ENCODE measurements at places on chromosomes 5 and 9.
A peak's percentile ranks its signal among the peaks of the same experiment; 100 is the strongest.

GRCh38 chr9:108748776-108749175 is 107.0 kb downstream of the ACTL7B start:
- DNase-seq = no peak

DNA sequence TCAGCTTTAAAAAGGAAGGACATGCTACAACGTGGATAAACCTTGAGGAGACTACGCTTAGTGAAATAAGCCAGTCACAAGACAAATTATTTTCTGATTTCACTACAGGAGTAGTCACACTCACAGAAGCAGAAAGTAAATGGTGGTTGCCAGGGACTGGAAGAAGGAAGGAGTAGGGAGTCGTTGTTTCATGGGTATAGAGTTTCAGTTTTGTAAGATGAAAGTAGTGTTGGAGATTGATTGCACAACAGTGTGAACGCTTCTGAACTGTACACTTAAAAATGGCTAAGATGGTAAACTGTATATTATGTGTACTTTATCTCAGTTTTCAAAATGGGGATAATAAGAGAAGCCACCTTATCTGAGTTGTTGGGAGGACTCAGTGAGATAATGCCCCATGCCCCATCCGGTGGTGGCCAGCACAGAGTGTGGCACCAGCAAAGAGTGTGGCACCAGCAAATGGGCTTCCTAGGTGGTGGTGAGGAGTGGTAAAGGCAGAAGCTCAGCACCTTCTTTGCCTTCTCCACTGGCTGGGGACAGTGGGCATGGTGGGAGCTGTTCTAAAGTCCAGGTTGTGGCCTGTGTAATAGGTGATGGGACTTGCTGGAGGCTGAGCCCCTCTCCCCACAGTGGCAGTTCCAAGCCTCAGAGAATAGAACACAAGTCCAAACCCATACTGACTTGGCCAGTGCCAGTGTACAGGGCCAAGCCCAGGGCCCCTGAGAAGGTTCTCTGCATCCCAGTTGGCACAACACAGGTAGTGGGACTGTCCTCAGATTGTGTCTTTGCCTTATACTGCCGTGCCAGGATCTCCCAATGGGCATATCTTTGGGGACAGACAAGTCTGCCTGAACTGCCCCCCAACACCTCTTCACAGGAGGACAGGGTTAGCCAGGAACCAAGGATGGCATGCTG is 4.4 kb downstream of the SLC22A4 start:
- DNase-seq = no peak

GRCh38 chr9:14393418-14393817 is 79.5 kb upstream of the NFIB start:
- no peak for DNase-seq

DNA sequence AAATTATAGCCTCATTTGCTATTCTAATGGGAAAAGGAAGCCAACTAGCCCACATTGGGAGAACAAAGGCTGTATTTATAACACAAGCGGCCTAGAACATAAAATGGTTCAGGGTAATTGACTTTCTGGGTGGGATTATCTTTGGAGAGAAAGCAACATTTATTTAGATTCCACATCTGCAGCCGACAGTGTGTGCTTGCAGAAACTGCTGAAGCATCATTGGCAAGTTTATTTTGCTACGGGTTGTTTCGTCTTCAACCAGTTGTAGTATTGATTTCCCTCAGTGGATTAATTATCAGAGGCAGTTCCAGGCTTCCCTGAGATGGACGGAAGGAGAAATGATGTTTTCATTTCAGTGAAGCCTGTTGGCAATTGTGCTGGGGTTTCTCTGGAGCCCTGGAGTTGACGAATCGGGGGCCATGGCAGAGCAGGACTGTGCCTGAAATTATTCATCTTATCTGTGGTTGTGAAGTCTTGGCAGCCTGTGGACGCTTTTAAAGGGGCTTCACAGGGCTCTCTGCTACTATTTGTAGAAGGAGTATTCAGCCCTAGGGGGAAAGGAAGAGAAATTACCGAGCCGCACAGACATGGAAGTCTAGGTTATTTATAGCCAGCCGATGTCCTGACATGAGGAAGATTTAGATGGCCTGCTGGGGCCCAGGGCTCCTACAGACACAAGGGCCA is 290.6 kb upstream of the IRX4 start:
- no peak for DNase-seq

- peak; percentile 67 for DNase-seq
These were observed 205.8 kb upstream of the IER5L start for GRCh38 chr9:129383561-129384490.

DNA sequence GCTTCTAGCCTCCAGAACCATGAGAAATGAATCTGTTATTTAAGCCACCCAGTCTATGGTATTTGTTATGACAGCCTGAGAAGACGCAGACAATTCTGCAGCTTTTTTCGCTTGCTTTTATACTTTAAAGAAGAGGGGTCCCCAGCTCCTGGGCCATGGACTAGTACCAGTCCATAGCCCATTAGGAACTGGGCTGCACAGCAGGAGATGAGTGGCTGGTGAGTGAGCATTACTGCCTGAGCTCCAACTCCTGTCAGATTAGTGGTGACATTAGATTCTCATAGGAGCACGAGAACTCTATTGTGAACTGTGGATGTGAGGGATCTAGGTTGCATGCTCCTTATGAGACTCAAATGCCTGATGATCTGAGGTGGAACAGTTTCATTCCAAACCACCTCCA is 151.7 kb downstream of the PTTG1 start:
- DNase-seq = no peak

GRCh38 chr5:7181841-7182240 is 214.1 kb upstream of the ADCY2 start:
- DNase-seq = no peak

- no peak for DNase-seq
These were observed 612.9 kb upstream of the TLE4 start for GRCh38 chr9:78958892-78959291.

GRCh38 chr5:139701056-139701741 is 53.0 kb downstream of the CXXC5 start:
- no peak for DNase-seq

DNA sequence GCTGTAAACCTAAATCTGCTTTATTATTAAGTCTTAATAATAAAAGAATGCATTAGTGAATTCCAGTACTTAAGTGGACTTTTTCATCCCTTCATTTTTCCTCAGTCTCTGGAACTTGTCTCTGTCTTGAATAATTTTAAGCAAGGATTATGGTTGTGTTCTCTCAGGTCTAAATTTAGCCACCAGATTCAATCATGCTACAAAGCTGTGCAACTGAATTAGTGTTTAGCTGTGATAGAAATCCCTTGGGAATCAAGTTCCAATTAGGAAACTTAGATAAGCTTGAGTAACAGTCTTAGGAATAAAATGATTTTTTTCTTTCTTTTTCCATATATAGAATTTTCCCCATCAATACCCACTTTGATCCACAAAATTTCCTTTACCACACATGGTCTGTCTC is 104.3 kb downstream of the PLPPR1 start:
- DNase-seq = no peak

- DNase-seq = no peak
These were observed 146.7 kb downstream of the GPBP1 start for GRCh38 chr5:57320582-57320981.

- no peak for DNase-seq
These were observed 326.9 kb downstream of the ZNF608 start for GRCh38 chr5:124419531-124419930.

DNA sequence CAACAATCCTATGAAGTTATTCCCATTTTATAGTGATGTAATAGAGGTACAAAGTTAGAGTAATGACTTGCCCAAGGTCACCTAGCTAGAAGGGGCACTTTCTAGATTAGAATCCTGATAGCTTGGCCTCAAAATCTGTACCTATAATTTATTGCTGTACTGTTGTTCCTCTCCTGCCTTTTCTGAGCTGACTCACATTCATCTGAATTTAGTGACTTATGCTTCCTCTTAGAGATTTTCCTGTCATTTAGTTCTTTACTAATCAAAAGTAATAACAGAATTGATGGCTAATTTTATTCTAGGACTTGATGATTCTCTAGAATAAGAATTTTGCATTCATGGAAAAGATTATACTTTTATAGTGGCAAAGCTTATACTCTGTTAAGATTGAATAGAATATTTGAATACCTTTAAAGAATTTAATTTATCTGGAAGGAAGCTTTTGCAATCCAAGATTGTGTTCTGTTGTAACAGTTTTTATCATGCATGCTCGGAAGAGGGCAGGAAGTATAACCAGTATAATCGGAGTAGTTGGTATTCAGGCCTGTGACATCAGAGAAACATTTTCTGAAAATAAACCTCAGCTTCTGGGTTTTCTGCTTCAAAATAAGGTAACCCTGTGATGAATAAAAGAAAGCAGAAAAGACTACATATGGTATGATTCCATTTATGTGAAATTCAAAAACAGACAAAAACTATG is 21.3 kb downstream of the CYSTM1 start:
- no peak for DNase-seq

- DNase-seq = no peak
These were observed 1640.9 kb upstream of the C9orf72 start for GRCh38 chr9:29214154-29214689.

- DNase-seq = no peak
These were observed 138.9 kb upstream of the KLF4 start for GRCh38 chr9:107628444-107628843.

GRCh38 chr5:173753307-173754168 is 134.6 kb upstream of the CPEB4 start:
- no peak for DNase-seq

GRCh38 chr9:16278326-16278999 is 592.0 kb downstream of the BNC2 start:
- no peak for DNase-seq

- DNase-seq = no peak
These were observed 210.8 kb downstream of the FGF10 start for GRCh38 chr5:44178414-44178813.

DNA sequence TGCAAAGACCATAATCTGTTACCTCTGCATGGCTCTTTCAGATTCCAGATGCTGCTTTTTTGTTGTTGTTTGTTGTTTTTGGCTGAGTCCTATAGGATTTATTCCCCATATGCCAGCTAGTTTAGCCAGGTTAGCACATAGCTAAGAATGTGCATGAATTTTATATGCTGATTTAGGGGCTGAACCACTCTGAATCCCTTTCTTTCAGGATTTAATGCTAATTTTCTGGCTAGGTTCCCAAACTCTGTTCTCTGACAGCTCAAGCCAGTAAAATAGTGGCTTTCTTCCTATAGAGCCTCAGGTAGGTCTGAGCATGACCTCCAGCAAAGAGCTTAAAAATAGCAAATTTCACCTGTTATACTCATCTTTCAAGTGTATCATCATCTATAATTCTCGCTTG is 521.4 kb downstream of the CAAP1 start:
- DNase-seq = no peak

DNA sequence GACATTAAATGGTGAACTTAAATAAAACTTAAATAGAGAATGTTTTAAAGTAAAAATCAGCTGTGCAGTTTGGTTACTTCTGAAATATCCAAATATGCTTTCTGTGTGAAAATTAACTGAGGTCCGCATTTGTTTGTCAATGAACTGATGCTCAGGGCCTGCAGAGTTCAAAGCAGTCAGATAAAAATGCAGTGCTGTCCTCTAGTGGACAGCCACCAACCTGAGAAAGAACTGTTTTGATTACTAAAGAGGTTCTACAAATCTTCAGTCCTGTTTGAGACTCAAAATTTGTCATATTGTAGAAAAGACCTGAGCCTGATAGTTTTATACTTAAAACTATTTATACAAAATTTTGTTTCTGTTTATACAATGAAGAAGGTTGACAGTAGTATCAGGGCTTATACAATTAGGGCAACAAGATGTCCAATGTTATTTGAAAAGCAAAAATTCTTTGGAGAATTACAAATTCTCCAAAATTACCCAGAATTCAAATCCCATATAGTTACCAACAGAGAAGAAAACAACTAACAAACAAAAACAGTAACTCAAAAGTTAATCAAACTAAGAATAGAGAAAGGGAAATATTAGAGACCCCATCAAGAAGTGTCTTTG is 232.3 kb upstream of the TBCA start:
- DNase-seq = no peak

DNA sequence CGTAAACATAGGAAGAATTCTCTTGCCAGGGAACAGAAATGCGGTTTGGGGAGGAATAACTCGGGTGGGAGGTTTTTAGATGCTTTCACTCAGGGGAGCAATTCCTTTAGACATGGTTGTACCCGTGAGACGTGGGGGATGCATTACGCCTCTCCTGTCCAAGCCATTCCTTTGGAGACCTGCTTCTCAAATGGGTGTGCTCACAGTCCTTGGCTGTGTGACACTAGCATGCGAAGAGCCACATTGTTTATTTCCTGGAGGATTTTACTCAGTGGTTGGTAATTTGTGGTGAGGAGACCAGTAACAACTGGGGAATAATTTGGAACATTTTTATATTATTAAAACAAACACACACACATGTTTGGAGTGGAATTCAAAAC is 18.5 kb downstream of the COL15A1 start:
- DNase-seq = no peak

GRCh38 chr9:120926397-120926928 is at the start of gene TRAF1:
TSS of gene TRAF1 (minus strand) at chr9:120926796. CDS start at chr9:120926075, 721 bp downstream.
- no peak for DNase-seq

GRCh38 chr9:124068251-124068650 is 56.7 kb downstream of the LHX2 start:
- no peak for DNase-seq

GRCh38 chr5:25027061-25027460 is 382.3 kb upstream of the CDH10 start:
- DNase-seq = no peak

DNA sequence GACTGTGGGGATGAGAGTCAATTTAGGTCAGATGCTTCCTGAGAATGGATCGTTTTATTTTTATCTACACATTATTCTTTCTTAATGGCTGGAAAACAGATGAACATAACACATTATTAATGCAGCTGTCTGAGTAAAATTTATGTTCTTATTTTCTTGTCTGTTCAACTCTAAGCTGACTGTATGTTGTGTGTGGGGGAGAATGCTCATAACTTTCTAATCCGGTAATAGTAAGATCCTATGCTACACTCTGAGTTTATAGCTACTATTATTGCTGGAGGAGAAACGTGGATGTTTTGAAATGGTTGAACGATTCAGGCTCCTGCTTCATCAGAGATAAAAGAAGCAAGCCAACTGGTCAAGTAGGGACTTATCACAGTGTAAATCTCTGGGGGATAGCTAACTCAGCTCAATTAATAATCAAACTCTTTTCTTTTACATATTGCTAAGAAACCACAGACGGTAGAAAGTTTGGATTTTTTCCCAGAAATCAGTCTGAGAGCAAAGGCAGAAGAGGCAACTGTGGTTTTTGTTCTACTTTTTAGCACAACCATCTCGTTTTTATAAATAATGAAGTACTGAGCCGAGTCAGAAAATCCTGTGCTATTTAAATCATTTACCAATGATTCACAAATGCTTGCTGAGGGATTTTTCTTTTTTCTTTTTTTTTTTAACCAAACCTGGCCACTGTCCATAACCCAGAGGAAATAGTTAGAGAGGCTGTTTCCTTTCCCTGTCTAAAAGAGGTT is 265.0 kb upstream of the FAM174A start:
- DNase-seq = no peak

- DNase-seq = no peak
These were observed 8.3 kb downstream of the ATOX1 start for GRCh38 chr5:151750121-151750520.

DNA sequence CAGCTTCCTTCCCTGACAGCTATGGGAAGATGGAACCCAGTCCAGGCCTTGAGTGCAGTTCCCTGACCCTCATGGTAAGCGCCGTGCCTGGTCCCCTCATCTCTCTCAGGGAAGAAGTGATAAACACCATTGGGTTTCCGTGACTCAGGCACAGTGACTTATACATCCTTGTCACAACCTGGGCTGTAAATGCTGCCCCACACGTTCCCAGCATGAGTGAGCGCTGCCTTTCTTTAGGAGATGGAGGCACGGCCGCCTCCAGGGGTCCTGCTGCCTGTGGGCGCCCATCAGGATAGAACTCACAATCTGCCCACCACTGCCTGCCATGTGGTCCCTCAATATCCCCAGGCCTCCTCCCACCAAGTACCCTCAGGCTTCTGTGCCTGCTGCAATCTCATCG is 8.3 kb upstream of the NKD2 start:
- DNase-seq = no peak
